ENCODE measurements at places on chromosomes 6 and 20.

DNA sequence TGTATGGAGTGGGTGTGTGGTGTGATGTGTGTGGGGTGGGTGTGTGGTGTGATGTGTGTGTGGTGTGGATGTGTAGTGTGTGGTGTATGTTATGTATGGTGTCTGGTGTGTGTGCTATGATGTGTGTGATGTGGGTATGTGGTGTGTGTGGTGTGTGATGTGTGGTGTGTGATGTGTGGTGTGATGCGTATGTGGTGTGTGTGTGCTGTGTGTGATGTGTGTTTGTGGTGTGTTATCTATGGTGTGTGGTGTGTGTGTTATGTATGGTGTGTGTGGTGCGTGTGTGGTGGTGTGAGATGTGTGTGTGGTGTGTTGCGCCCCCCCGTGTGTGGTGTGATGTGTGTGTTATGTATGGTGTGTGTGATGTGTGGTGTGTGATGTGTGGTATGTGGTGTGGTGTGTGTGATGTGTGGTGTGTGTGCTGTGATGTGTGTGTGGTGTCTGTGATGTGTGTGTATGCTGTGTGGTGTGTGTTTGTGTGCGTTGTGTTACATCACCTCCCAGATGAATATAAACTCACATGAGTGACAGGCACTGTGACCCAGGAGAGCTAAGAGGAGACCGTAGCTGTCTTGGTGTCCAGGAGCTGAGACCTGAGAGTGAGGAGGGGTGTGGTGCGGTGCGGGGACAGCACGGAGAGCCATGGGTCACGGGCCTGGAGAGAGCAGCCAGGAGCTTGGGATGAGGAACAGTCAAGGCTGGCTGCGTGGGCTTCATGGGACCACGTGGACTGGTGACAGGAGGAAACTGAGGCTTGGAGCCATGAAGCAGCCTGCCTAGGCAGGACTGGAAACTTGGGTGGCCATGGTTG, 8.8 kb downstream of the DLGAP4 start:
- DNase-seq: no peak

DNA sequence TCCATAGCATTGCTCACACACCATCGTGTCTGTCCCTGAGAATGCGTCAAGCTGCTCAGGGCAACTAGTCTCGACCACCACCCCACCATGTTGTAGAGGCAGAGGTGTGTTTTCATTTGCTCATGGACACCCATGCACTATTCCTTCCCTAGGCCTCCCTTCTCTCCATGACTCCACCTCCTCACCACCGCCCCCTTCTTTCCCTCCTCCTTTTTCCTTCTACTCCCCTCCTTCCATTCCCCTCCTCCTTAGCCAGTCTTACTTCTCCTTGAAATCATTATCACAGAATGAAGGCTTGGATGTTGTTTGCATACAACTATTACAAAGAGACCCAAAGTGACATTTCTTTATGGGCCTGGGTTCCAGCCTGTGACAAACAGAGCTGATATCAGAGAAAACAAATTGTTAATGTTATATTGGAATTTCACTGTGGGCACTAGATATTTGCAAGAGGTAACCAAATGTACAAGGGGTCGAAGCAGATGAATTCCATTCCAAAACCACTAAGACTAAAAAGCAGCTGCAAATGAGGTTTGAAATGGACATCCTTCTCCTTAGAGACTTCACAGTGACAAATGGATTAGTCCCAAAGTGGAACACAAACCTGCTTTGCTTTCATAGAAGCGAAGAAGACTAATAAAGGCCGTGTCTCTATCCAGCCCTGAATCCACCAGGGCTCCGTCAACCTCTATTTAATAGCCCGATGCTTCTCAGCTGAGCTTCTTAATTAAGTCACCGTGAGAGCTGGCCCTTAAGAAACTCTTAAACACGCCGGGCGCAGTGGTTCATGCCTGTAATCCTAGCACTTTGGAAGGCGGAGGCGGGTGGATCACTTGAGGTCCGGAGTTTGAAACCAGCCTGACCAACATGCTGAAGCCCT, 275.8 kb upstream of the SULF2 start:
- no peak for DNase-seq

- DNase-seq: peak; percentile 41
Observed at GRCh38 chr20:47785854-47786764, 828 bp upstream of the SULF2 start.

- no peak for DNase-seq
Observed at GRCh38 chr20:9498322-9498721, 16.1 kb upstream of the LAMP5 start.

GRCh38 chr20:20248620-20249200, 119.2 kb upstream of the INSM1 start:
- no peak for DNase-seq

- DNase-seq: no peak
Observed at GRCh38 chr6:151026041-151026663, 160.7 kb downstream of the MTHFD1L start.

DNA sequence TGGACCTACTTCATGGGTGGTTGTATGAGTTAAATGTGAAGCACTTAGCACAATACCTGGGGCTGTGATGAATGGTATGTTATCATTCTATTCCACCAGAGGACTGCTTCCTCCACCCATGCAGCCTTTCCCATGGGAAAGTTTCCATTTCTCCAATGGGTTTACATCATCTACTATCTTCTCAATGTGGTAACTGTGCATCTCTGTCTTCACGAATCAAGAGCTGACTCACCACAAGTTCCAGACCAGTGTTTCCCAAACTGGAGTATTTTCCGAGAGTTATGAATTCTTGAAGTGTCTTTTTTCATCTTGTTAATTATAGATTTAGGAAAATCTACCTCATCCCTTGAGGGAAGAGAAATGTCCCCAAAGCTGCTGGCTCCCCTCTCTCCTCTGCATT, 182.8 kb downstream of the UNC5CL start:
- DNase-seq: no peak

DNA sequence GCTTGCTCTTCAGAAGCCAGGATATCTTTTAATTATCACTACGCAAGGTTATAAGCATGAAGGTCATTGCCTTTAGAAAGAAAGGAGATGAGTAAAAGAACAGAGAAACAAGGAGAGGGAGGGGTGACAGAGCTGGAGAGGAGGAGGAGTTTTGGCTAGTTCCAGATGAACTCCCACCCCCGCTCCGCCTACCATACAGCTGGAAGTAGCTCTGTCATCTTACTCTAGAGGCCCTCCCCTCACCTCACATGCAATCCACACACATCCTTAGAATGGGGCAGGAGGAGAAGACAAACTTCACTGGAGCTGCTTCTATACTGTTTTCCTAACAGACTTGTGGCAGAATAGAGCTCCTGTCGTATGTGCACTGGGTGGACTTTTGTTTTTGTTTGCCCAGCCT, 144.7 kb downstream of the SCML4 start:
- DNase-seq: no peak

- peak; percentile 69 for DNase-seq
Observed at GRCh38 chr6:80003826-80004172, 650 bp upstream of the TTK start.

DNA sequence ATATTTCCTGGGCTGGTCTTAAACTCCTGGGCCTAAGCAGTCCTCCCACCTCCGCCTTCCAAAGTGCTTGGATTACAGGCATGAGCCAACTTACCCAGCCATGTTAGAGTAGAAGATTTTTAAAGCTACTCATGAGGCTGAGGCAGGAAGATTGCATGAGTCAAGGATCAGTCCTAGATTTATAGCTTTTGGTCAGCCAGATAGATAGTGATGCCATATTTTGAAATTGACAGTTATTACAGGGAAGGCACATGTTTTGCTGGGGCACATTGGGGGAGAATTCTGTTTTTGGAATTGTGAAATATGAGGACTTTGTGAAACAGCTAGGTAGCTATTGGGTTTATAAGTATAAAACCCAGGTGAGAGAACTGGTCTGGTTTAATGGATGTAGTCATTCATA, 40.9 kb downstream of the DOP1A start:
- DNase-seq: no peak

- DNase-seq: no peak
Observed at GRCh38 chr6:45746046-45746445, 269.6 kb downstream of the CLIC5 start.

DNA sequence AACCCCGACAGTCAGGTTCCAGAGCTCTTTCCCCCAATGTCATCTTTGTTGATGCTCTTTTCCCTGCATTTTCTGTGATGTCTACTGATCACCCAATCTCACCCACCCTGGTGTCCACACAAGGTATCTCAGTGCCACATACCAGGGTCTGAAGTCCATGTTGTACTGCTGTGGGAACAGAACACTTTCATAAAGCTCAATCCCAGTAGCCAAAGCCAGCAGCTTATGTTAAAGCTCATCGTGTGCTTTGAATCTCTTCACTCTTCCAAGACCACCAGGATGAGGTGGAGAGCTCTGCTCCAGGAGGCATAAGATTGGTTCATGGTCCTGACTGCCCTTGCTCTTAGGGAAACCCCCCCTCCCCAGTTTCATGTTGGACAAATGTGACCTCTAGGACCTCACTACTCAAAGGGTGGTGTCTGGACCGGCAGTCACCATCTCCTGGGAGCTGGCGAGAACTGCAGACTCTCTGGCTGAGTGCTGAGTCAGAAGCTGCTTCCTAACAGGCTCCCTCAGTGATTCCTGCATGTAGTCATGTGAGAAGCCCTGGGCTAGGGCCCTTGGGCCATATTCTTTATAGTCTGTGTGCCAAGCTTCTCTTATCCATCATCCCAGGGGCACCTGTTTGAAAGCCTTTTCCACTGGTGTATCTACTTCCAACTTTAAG, 13.4 kb upstream of the CPNE5 start:
- no peak for DNase-seq

Data from DMS79 (cell line).